ENCODE measurements at places on chromosomes 7 and 10.

- peak; percentile 20 for DNase-seq
These were observed 31.8 kb upstream of the OCM2 start for GRCh38 chr7:98021588-98022351.

- no peak for DNase-seq
These were observed 255.8 kb downstream of the ABCA13 start for GRCh38 chr7:48426966-48427555.

DNA sequence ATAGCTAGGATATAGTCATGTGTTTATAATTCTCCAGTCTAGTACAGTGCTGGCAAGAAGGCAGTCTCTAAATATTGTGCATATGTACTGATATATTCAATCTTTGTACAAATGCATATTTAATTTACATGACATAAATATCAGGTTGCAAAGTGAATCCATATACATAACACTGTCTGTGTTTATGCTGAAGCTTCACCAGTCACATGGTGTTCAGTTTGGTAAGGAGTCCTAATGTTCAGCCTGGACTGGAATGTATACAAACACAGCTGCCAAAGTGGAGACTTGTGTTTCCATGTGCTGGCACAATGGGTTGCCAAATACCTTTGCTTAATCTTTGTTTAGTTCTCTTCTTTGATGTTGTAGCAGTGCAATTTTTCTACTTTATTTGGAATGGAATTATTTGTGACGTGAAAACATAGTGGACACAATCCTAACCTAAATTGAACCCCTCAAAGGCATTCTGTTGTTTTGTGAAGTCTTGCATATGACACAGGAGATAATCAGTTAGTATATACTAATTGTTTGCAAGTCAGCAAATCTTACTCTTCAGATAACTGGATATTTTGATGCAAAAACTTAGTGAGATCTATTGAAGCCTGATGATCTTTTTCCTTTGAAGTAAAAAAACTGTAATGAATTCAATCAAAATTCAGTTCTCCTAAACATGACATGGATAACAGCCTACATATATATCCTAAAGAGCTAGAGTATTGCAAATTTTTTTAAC, 17.3 kb upstream of the ARL4A start:
- no peak for DNase-seq

GRCh38 chr7:141209454-141209853, 135.6 kb downstream of the TMEM178B start:
- DNase-seq: no peak

DNA sequence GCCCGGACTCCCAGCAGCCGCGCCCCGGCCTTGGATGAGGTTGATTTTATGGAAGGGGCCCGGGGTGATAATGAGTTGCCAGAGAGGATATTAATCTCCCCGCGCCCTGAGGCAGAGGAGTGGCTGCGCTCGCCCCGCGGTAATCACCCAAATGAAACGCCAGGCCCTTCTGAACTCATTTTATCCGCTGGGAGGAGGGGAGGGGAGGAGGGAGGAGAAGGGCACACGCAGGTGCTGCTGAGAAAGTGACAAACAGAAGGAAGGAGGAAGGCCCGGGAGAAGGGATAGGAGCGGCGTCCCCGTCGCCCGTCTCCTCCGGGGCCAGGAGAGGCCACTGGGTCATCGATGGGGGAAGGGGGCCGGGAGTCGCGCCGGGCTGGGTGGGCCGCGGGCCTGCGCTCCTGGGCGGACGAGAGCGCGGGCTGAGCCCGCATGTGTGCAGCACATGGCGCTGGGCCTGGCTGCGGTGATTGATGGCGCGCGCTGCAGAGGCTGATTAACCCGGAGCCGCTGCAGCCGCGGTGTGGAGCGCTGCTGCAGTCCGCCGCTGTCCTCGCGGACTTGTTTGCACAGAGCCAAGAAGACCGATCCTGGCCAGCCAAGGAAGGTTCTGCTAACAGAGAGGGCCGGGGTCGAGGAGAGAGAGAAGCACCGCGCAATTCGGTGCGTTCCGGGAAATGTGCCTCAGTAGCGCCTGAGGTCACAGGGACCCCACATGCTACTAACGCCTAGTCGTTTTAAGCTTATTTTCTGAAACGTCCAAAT, 6.5 kb downstream of the MNX1 start:
- DNase-seq: no peak

DNA sequence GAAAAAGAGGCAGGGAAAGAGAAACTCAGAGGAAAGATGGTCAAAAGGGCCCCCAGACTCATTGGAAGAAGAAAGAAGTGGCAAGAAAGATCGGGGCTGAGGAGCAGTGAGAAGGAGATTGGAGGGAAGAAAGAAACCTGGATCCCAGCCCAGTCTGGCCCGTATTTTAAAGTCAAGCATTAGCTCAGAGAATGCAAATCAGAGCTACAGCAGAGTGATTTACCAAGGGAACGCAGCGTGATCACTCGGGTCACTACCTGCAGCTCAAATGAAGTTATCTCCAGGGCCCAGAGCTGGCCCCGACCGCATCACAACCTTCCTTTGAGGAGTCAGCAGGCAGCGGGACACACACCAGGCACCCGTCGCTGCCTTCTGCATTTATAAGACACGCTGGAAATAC, 72.8 kb downstream of the CARD11 start:
- DNase-seq: no peak

DNA sequence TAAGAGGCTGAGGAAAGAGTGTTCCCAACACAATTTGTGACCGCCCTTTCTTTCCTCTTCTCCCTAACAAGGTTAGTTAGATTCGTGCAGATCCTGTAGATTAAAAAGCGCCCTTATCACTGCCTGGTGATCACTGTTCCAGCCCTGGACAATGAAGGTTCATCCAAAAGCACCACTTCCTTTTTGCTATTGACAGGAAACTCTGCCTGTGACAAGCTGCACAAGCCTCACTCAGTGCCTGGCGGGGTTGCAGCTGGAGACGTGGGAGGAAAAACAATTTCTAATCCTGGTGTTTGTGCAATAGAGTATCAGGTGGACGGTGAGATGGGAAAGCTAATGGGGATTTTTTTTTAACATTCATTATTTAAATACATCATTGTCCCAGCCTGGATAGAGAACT, 105.9 kb upstream of the CAV2 start:
- no peak for DNase-seq

GRCh38 chr10:104498347-104499081, 142.6 kb upstream of the SORCS3 start:
- DNase-seq: no peak

- DNase-seq: peak; percentile 52
These were observed 145.7 kb downstream of the HGF start for GRCh38 chr7:81624021-81624592.

GRCh38 chr10:4294996-4295792, 510.2 kb upstream of the KLF6 start:
- DNase-seq: no peak

DNA sequence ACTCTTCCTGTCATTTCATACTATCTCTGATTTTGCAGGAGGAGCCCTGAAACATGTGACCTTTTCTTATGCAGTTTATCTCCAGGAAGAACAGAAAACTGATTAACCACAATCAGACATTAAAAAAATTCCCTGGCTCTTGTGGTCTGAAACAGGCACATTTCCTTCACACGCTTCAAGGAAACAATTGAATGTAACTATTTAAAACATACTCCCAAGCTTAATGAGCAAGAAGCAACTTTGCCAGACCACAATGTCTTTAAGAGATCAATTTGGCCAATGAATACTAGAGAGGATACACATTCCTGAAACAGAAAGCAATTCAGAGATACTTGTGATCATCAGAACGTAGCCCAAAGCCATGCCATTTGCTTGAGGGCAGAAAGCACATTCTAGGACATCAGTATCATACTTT, 65.8 kb downstream of the PIP4K2A start:
- peak; percentile 20 for DNase-seq

- DNase-seq: no peak
These were observed 322.1 kb upstream of the RNF32 start for GRCh38 chr7:156318426-156318825.

DNA sequence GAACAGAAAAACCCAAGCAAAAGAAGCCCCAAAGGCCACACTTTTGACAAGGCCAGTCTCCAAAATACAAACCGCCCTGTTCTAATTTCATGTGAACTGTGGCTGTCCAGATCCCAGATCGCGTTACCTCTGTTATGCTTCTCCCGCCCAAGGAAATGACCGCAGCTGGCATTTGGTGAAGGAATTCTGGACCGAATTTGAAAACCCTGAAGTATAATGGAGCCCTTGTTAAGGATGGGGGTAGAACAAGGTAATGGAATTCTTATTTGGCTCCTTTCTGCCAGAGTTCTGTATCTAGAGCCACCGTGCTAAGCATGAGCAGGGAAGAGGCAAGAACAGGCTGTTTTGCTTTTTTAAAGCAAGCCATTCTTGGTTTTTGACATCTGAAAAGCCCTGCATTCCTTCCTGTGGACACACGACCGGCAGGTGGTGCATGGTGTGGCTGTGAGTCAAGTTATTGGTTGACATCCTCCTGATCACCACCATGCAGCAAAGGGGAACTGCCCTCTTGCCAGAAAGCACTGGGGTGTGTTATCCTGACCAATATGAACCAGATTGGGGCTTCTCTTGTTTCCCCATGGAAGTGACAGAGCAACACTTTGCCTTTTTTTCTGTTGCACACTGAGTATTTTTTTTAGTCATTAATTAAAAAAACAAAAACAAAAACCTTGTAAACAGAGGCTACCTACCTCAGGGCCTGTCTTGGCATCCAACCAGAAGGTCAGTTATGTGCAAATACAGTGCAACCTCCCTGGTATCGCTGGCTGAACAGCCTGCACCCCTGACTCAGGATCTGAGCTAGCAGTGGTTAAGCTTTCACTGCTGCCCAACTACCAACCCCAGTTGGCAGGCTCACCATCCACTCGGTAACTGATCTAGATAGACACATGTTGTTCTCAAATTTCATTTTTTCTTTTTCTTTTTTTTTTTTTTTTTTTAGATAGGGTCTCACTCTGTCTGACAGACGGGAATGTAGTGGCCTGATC, 14.2 kb downstream of the UCMA start:
- peak; percentile 2 for DNase-seq

All from HFF-Myc (cell line).